NCI-H460 (cell line): ENCODE measurements at places on chromosomes 13 and 19.

DNA sequence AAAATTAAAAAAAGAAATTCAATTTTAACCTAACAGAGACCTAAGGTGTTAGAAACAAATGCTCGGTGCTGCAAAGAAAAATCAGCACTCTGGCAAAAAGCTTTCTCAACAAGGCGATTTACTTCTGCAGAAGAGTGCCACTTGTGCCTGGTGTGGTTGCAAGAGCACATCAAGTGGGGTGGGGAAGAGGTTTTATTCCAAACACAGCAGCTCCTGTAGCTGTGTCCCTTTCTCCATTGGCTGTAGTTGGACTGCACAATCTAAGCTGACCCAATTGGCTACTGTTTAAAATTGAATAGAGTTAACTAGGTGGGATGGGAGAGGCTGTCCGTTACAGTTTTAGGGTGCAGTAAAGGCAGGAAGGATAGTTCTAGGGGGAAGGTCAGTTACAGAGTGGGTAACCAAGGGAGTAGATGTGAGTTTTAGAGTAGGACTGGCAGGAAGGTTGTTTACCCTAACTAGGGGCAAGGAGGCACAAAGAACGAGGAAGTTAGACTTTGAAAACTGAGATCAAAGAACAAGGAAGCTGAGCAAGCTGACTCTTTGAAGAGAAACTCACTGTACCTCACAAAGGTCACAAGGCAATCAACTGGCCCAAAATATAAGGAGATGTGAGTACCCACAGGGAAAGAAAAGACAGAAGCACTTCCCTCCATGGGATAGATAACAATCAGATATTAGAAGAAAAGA is 145.7 kb downstream of the LIG4 start:
- no peak for DNase-seq

DNA sequence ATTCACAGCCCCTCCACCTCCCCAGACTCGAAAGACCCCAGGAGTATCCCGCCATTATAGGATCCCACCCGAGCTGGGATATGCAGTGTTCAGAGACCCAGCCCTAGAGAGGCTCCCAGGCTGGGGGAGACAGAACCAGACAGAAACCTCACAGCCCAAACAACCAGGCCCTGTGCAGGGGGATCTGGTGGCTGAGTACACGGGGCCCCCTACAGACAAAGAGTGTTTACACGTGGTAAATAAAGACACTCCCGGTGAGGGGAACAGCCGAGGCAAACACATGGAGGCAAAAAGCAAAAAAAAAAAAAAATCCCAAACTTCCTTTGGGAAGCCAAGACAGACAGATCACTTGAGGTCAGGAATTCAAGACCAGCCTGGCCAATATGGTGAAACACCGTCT is 25.1 kb downstream of the TINCR start:
- DNase-seq: no peak

GRCh38 chr19:8902520-8902919 is 70.3 kb downstream of the MBD3L1 start:
- DNase-seq: no peak

- DNase-seq: no peak
These were observed 10.5 kb downstream of the GNA11 start for GRCh38 chr19:3104708-3104983.

DNA sequence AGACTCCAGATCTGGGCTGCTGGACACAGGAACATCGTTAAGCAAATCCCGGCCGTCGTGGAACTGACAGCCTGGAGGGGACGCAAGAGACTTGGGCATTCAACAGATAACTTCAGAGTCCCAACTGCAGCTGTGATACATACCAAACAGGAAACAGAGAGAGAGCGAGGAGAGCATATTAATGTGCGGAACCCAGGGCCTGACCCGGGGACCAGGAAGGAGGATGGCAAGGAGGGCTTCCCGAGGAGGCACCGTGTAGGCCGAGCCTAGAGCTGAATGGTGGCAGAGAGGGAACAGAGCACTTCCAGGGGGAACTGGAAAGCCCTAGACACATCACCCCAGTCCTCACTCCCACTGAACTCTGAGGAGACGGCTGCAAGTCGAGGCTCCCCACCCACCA is 68.1 kb downstream of the SIPA1L3 start:
- DNase-seq: no peak

GRCh38 chr13:104625201-104625600 is 1559.0 kb upstream of the SLC10A2 start:
- DNase-seq: no peak

- DNase-seq: no peak
These were observed 28.4 kb downstream of the NFIX start for GRCh38 chr19:13023656-13024055.

DNA sequence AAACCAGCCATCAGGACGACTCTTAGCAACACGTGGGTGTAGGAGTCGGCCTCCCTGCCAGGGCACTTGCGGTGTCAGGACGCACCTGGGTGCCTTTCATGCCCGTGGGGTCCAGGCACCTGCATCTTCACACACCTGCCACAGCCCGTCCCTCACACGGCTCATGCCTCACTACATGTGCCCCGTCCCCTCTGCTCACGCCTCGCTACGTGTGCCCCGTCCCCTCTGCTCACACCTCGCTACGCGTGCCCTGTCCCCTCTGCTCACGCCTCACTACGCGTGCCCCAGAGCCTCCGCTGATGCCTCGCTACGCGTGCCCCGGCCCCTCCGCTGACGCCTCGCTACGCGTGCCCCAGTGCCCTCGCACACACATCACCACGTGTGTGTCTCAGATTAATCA is 58.0 kb upstream of the F7 start:
- no peak for DNase-seq
